ENCODE measurements at places on chromosomes 5 and 9.

DNA sequence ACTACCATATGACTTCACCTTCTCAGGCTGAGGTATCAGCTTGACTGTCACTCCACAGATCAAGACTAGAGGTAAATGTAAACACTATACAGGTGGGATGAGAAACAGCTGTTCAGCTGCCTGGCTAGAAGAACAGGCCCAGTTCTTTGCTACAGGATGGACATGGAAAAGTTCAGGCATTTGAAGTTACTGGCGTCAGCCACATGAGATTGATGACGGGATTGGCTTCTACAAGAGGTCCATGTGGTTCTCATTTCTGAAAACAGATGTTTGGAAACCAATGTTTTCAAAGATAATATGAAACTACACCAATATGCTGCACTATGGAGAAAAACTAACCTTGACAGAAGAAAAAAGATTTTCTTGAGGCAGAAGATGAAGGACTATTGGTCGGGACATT is 324.1 kb downstream of the CDH10 start:
- DNase-seq = no peak

DNA sequence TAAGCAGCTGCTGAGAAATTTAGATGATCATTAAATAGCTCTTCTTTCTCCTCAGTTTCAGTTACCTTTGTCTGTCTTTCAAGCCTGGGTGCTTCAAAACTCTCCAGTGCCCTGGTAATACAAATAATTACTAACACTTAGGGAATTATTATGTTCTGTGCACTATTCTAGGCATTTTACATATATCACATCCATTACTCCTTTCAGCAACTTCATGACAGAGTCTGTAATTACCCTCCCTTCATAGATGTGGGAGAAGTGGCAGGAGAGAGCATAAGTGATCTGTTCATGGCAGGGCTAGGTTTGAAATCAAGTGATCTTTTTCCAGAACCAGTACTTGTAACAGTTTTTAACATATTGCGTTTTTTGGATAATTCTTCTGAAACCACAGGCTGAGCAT is 32.0 kb downstream of the MAN2A1 start:
- no peak for DNase-seq

DNA sequence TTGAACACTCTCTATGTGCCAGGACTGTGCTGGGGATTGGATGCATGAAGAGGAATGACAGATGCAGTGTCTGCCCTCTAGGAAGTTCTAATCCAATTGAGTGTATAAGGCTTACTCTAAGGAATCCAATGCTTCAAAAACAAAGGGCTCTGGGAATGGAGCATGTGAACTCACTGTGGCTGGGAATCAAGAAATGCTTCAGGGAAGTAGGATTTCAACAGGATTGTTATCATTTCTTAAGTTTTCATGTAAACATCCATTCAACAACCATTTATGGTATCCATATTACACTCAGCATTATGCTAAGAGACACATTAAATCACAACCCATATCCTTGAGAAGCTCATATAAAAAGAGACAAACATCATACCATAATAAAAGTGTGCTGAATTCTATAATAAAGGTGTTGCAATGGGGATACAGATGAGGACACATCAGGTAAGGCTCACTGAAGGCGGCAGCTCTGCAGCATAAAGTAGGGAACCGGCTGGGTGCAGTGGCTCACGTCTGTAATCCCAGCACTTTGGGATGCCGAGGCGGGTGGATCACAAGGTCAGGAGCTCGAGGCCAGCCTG is 11.3 kb downstream of the SIL1 start:
- DNase-seq = no peak

GRCh38 chr9:130185017-130185416 is 12.8 kb downstream of the NCS1 start:
- DNase-seq = no peak

DNA sequence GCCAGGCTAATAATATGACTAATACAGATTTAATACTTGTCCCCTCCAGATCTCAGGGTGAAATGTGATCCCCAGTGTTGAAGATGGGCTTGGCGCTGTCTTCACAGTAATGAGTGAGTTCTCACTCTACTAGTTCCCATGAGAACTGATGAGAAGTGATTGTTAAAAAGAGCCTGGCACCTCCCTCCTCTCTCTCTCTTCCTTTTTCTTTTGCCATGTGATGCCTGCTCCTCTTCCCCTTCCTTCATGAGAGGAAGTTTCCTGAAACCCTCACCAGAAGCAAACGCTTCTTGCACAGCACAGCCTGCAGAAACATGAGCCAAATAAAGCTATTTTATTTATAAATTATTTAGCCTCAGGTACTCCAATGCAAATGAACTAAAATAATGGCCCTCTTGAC is 55.2 kb downstream of the GLDC start:
- DNase-seq = no peak

GRCh38 chr5:40746703-40747102 is 9.1 kb downstream of the TTC33 start:
- no peak for DNase-seq

GRCh38 chr9:19995619-19996018 is 206.8 kb upstream of the SLC24A2 start:
- DNase-seq = no peak

- DNase-seq = no peak
Measured at GRCh38 chr9:135969064-135969683, 8.0 kb upstream of the UBAC1 start.

GRCh38 chr5:38500573-38501260 is 55.7 kb downstream of the LIFR start:
- DNase-seq = no peak

DNA sequence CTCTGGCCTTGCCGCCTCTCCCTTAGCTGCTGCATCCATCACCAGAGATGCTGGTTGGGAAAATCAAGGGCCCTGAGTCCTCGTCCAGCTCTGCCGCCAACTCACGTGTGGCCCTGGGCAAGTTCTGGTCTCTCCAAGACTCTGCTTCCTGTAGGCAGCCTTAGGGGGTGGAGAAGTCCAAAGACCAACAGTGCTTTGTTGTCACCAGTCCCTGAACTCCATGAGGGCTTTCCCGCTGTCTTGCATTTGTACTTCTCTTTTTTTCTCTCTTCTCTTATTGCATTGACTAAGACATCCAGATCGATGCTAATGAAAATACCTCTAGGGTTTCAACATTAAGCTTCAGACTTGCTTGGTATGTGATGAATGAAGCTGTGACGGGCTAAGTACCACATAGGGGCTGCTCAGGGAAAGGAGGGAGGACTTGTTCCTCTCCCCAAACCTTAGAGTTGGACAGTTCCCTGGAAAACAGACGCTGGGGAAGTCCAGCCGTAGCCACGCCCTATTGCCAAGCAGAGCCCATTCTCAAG is 63.7 kb upstream of the STXBP1 start:
- no peak for DNase-seq

DNA sequence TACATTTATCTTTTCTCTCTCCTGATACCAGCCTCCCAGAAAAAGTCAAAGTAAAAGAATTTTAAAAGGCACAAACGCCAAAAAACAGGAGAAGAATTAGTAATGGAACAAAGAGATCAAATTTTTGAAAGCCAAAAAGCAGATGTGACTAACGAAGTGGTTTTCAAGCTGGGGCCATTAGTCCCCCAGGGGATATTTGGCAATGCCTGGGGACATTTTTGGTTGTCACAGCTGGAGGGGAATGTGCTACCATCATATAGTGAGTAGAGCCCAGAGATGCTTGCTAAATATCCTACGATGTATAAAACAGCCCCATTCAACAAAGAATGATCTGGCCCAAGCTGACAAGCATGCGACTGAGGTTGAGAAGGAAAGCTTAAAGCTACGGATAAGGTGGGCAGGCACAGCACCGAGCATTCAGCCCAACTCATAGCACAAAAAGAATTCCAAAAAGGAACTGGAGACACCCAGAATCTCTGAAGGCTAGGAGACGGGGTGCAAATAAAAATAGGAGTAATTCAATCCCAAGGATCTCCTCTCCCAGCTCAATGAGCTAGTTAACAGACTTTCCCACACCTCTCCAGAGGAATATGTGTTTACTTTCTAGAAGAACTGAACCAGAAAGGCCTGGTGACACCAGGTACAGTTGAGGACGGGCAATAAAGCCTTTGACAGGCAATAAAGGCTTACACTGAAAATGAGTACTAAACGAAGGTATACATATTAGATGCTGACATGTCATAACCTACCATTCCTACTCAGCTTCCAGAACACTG is 269.0 kb downstream of the DENND1A start:
- no peak for DNase-seq

GRCh38 chr9:88011005-88011766 is 36.9 kb upstream of the CDK20 start:
- no peak for DNase-seq

DNA sequence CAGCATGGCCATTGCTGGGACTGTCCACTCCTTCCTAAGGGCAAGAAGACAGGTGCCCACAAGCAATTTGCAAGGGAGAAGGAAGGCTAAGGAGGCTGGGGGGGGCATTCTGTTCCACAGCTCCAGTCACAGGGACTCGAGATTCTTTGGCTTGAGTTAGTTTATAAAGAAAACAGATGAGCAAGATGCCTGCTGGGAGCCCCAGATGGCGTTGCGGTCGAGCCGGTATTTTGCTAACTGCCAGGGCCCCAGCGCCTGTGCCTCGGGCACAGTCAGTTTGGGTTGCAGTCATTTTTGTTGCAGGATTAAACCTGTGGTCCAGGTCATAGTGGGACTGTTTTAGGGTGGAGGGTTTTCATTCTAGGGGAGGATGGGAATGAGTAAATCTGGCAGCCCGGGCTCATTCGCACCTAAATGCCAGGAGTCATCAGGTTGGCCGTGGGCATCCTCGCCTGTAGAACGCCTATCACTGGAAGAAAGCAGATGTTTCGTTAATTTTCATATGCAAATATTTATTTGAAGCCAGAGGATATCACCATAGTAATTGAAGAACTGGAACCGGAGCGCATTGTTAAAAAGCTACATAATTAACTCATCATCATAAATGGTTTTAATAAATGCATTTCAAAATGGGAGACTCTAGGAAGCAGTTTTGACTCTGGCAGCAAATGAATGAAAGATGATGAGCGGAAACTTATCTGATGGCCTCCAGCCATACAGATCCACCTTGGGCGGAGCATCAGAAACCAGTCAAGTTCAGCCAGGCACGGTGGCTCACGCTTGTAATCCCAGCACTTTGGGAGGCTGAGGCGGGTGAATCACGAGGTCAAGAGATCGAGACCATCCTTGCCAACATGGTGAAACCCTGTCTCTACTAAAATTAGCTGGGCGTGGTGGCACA is 87.1 kb upstream of the FCN2 start:
- DNase-seq = no peak

GRCh38 chr9:73855206-73855605 is 641.9 kb upstream of the RORB start:
- DNase-seq = no peak

- no peak for DNase-seq
Measured at GRCh38 chr9:5767968-5768932, 64.7 kb downstream of the ERMP1 start.

- no peak for DNase-seq
Measured at GRCh38 chr5:53944981-53945380, 365.4 kb downstream of the ARL15 start.

DNA sequence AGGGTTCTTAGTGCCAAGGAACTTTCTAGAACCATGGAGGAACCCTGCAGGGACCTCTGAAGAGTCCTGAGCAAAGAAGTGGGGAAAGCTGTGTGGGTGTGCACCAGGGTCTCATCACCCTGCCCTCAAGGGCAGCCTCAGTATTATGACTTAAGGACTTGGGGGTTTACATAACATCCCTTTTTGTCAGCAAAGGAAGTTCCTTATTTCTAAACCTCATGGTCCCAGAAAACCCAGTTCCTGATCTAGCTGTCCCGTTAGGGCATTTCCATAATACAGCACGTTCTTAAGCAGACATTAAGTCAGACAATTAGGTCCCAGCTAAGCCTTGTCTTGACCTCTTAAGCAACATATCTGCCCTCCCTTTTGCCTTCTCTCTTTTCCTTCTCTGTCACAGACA is 57.3 kb downstream of the DAPK1 start:
- no peak for DNase-seq

- DNase-seq = no peak
Measured at GRCh38 chr9:93944011-93944410, 11.1 kb downstream of the BARX1 start.

DNA sequence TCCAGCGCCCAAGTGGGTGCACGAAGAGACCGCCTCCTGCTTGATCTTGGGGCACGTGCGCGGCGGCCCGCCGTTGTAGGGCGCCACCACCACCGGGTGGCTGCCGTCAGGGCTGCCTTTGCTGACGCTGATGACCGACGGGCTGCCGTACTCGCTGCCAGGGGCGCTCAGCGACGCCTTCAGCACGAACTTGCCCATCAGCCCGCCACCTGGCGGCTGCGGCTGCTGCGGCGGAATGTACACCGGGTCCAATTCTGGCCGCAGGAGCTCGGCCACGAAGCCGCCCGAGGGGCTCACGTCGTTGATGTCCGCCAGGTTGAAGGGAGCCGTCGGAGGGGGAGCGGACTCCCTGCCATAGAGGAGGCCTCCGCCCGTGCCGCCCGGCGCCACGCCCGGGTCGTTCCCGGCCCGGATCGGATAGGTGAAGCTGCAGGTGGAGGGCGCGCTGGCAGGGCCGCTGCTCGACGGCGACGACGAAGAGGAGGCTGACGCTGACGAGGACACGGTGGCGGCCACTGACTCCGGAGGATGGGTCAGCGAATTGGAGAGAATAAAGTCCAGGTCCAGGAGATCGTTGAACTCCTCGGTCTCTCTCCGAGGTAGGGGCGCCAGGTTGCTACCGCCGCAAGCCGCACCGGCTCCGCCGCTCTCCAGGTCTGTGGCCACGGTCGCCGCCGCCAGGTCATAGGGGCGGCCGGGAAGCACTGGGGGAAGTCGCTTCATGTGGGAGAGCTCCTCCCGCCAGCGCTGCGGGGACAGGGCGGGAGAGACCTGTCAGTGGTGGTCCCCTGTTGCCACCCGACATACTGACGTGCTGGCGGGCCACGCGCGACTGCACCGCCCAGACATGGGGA is 1.8 kb downstream of the KLF4 start:
- DNase-seq = no peak

GRCh38 chr5:90402521-90403255 is 6.9 kb downstream of the CETN3 start:
- no peak for DNase-seq

- DNase-seq = no peak
Measured at GRCh38 chr5:54616031-54616430, 98.5 kb downstream of the SNX18 start.

DNA sequence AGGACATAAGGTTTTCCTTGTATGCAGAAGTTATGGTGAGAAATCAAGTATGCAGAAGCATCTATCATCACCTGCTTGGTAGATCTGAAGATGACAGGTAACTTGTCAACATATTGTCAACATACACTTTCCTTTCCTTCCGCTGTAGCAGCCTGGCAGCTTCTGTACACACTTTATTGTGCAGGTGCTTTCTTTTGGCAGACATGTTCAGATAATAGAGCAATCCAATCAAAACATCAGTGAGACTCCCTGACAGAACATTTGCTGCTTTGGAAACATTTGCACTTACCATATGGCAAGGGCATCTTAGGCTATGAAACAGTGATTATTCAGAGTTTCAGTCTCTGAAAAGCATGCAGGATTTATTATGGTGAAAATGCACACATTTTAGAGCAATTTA is 161.1 kb upstream of the CDH12 start:
- DNase-seq = no peak
